ENCODE measurements at places on chromosomes 4 and X.
A peak's percentile ranks its signal among the peaks of the same experiment; 100 is the strongest.

GRCh38 chr4:165210566-165210965, 3.2 kb downstream of the KLHL2 start:
- DNase-seq = no peak

GRCh38 chr4:3862640-3863420, 96.6 kb downstream of the ADRA2C start:
- DNase-seq = no peak

DNA sequence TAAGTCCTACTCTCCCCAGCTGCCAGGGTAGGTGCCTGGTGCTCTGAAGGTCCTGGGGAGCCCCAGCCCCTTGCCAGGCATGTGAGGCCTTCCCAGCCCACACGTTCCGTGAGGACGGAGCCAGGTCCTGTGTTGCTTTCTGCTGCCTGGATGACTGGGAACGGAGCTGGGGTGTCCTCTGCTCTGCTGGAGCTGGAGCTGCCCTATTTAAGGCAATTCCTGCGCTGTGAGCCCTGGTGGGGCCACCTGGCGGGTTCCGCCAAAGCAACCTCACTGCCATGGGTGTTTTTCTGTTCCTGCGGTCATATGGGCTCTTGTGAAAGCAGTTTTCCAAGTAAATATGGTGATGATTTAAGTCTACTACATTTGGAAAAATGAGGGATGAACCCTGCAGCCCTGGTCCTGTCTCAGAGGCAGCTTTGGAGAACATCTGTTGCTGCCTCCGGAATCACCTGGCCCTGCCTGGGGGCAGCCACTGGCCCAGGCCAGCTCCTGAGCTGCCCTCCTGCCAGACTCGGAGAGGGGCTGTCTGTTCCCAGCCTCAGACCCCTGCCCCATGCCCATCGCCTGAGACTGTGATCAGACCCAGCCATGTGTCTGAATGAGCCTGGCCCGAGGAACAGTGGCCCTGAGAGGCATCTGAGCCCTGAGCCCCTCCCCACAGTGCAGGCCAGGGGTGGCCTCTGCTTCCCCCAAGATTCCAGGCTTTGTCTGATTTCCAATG, 33.2 kb downstream of the FGFRL1 start:
- no peak for DNase-seq

GRCh38 chrX:75061701-75062100, 94.4 kb downstream of the ABCB7 start:
- no peak for DNase-seq

- no peak for DNase-seq
Measured at GRCh38 chr4:26529479-26529878, 39.2 kb upstream of the CCKAR start.

GRCh38 chr4:62487016-62487415, 1286.9 kb downstream of the ADGRL3 start:
- DNase-seq = no peak

GRCh38 chr4:27117453-27117852, 256.8 kb downstream of the STIM2 start:
- DNase-seq = no peak

DNA sequence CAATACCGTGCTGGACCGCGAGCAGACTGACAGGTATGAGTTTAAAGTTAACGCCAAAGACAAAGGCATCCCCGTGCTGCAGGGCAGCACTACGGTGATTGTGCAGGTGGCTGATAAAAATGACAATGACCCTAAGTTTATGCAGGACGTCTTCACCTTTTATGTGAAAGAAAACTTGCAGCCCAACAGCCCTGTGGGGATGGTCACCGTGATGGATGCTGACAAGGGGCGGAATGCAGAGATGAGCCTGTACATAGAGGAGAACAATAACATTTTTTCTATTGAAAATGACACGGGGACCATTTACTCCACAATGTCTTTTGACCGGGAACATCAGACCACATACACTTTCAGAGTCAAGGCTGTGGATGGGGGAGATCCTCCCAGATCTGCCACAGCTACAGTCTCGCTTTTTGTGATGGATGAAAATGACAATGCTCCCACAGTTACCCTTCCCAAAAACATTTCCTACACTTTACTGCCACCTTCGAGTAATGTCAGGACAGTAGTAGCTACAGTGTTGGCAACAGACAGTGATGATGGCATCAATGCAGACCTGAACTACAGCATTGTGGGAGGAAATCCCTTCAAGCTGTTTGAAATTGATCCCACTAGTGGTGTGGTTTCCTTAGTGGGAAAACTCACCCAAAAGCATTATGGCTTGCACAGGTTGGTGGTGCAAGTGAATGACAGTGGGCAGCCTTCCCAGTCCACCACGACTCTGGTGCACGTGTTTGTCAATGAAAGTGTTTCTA, 3.2 kb downstream of the PCDH7 start:
- DNase-seq = no peak

- no peak for DNase-seq
Measured at GRCh38 chr4:110778521-110778920, 155.6 kb upstream of the PITX2 start.

GRCh38 chrX:80216086-80216485, 201.5 kb downstream of the TBX22 start:
- DNase-seq = no peak

GRCh38 chrX:9538544-9539045, 73.7 kb downstream of the TBL1X start:
- DNase-seq = no peak

GRCh38 chrX:149871940-149872339, 9.0 kb upstream of the MAGEA8 start:
- no peak for DNase-seq

DNA sequence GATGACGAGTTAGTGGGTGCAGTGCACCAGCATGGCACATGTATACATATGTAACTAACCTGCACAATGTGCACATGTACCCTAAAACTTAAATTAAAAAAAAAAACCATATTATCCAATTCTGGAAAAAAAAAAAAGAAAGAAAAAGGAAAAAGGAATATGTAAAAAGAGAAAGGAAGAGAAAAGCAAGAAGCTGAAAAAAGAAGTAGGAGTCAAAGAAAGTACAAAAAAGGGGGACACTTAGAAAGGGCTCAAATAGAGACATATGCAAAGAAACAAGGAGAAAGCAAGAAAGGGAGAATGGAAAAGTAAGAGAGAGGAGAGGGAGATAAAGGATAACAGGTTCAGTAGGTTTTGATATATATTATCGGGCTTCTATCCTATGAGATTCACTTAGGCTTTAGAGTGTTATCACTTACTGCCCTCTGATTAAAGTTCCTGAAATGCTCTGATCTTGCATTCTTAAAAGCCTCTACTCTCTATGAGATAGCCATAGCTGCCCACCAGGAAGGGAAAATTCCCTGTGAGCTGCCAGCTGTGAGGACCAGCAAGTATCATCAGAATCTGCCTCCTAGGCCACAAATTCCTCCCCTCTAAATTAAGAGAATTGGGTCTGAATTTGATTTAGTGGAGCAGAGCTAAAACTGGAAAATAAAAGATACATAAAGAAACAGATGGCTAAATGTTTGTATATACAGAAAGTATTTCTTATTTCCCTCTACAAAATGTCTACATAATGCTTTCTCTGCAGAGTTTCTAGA, 95.2 kb downstream of the AMMECR1 start:
- DNase-seq = no peak

DNA sequence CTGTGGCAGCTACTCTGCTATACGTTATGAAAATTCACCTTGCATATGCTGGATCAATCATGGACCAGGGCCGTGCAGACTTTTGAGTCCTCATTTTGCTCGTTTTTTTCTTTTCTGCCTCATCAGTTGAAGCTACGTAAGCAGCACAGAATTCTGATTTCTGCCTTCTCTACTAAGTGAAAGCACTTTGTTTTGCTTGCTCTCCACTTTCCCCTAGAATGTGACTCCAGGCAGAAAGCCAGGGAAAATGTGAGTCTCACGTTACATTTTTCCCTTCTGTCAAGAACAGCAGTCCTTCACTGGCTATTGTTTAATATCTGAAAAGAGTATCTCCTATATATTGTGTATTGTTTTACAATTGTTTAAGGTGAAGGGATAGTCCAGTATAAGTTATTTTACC, 1840.1 kb downstream of the PCDH7 start:
- peak; percentile 6 for DNase-seq

GRCh38 chr4:69832326-69833030, 27.5 kb downstream of the SULT1E1 start:
- no peak for DNase-seq

DNA sequence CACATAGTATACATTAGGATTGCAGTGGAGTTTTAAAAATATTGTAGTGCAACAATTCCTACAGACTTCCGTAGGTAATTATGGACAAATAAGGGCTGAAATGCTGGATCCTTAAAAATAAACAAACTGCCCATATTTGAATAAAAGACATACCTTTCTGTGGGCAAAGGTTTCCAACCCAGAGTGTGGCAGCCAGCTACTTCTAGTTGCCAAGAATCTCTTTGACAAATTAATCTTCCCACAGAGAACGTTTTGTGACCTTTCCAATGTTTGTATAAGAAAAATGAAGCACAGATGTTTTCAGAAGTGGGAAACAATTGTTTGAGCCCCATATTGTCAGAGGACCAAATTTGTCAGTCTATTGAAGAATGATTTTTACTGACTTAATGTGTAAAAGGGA, 21.1 kb downstream of the GRPR start:
- DNase-seq = no peak

DNA sequence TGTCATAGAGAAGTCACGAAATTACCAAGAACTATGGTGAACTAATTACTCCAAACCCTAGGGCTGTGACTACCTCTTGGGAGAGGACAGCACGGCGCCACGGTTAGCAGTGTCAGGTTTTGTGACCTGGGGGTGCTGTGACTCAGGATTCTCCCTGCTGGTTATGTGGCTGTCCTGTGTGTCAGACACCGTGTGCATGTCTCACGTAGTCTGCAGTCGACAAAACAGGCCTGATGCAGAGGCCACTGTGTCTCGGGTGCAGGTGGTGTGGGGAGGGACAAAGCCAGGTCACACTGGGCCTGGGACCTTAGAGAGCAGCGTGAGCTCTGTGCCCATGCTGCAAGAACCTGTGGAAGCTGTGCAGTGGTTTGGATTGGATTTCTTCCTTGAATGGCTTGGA, 34.1 kb downstream of the TNIP2 start:
- DNase-seq = no peak

DNA sequence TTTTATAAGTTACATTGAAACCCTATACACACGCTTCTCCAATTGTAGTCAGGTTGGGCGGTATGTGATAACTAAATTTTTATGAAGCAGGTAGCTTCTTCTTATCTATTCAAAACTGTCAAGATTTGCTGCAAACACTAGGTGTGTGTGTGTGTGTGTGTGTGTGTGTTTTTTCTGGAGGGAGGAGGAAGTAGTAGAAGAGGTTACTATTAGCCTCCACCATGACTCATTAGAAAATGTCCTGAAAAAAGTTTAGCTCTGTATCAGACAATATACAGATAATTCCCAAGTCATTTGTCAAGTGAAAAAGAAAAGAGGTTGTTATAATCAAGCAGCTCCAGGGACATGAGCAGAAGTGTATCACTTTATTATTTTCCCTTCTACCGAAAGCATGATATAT, 33.9 kb downstream of the PCDH7 start:
- DNase-seq = no peak

DNA sequence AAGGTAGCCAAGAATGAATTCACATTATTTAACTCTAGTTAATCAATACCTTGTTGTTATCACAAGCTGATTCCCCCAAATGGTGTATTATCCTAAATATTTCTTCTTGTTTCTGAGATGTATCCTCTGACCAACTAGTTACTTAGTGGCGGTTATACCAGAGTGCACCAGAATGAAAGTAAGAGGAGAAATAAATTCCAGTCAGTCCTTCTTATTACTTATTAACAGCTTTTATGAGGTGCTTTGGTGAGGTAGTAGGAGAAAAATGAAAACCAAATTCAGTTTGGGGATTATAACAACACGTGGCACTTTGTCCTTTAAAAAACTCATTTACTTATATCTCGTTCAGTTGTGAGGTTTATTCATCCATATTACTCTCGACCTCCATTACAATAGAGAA, 101.9 kb downstream of the AMMECR1 start:
- no peak for DNase-seq

GRCh38 chr4:8350841-8351461, 81.4 kb downstream of the HTRA3 start:
- DNase-seq = no peak

GRCh38 chr4:125313497-125313896, 1.3 kb upstream of the FAT4 start:
- DNase-seq = peak; percentile 49

DNA sequence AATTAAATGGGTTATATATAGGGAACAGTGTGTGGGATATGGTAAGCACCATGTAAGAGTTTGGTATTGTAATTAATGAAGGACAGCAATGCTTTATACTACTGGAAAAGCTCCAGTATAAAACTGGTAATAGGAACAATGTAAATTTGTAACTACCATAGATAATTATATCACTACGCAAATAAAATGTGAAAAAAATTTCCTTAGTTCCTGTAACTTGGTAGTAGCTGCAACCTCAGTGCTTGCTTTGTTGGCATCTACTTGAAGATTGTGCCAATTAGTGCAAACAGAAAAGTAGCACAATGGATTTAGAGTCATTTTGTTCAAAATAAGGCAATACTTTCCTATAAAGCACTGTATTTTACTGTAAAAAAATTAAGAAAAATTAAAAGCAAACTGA, 34.4 kb upstream of the SH3RF1 start:
- no peak for DNase-seq

GRCh38 chr4:43875655-43876054, 573.0 kb downstream of the KCTD8 start:
- no peak for DNase-seq

DNA sequence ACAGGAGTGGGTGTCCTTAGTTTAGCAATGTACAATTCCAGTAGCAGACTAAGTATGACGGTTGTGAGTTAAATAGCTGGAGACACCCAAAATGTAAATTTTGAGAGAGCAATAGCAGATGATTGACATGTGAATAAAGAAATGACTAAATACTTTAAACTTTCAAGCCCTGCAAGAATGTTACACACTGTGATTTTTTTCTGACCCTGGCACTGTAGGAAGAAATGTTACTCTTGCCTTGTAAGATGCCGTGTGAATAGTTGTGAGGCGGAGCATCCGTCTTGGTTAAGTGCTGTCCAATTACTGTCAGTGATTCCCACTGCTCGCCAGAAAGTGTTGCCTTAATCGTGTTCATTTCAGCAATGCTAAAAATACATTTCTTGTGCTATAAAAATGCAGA, 1248.1 kb downstream of the RAPGEF2 start:
- DNase-seq = no peak

DNA sequence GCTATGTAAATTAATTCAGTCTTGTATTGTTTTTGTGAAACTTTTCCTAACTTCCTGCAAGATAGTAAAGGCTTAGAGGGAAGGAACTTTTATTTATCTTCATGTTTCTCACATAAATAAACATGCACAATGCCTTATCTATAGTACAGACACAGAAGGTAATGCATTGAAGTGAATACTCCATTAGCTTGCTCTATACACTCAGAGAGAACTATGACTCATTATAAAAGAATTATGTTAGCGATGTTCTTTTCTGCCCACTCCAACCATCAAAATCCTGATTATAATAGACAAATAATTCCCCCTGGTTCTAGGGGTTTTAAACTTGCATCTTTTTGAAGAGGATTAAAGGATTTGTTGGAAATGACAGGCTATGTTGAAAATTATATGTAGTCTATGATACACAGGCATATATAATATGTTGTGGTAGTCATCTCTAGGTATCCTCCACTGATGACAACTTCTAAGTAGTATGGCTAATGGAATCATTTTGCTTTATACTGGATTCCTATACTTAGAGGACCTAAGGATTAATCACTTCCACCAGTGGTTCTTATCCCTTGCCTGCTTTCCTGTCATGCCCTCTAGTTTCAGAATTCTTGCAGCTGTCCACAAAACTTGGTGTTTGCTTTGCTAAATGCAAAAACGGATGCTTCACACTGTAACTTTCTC, 115.7 kb downstream of the NDST4 start:
- no peak for DNase-seq

- DNase-seq = no peak
Measured at GRCh38 chrX:31653422-31653821, 581.6 kb upstream of the FTHL17 start.
